MCF 10A (cell line): ENCODE measurements at places on chromosomes 5 and 9. TPM values are rescaled to one million over a fixed set of nuclear protein-coding genes. Genes with fewer than 3 reads are reported as not detected.

Gene PKD2L2
- total RNA-seq = not detected in 2 replicates

Gene FOCAD
- total RNA-seq = 20.7 and 23.6 TPM in 2 replicates

Gene GPR21
- total RNA-seq = 0.37 TPM in 1 of 2 replicates, not detected in the other

Gene CCDC183
- 0.26 and 1.3 TPM in 2 replicates for total RNA-seq

Gene WNT8A
- total RNA-seq = not detected in 2 replicates

Gene C5
- 3.2 and 4.2 TPM in 2 replicates for total RNA-seq

DNA sequence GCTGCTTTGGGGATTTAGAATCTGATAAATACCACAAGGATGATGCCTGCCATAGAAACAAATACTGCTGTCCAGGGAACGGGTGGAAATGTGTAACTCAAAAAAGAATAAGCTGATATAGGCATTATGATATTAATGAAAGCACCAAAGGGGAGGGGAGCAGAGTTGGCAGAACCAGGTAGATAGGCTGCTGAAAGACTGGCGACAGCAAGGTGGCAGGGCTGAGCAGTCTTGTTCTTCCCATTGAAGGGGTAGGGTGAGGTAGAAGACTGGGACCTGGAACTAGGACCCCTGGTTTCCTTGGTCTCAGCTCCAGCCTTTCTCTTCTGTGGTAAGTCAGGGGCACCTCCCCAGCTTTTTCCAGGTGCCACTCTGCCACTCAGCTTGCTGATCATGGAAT is 31.4 kb upstream of the TMOD1 start:
- no peaks in the 10 kb centered on the region for H3K27me3 ChIP-seq
- peak; percentile 15 for DNase-seq
- peaks cover 17% of the 10 kb centered on the region for H3K36me3 ChIP-seq

DNA sequence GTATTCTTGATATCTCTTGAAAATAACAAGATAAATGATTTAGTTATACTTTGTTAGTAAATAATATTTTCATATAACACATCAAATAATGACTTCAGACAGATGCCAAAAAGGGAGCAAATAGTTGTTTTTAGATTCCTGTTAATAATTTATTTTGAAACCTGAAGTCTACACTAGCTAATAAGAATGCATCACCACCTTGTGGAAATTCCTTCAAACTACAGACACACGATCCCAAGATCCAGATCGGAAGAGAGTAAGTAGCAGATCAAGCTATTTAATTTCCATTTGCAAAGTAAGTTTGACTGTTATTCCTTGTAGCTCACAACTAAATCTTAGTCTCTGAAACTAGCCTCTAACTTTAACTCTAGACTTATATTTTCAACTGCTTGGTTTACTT is 35.5 kb upstream of the ISL1 start:
- H3K27me3 ChIP-seq = peaks cover 11% of the 10 kb centered on the region
- H3K27ac ChIP-seq = no peak overlapping the region
- peak; percentile 11 for DNase-seq
- no peak overlapping the region for H3K4me3 ChIP-seq

- no peak for DNase-seq
- no peak overlapping the region for H3K27ac ChIP-seq
- H3K4me3 ChIP-seq = no peak overlapping the region
- no peaks in the 10 kb centered on the region for H3K4me1 ChIP-seq
- H3K36me3 ChIP-seq = no peaks in the 10 kb centered on the region
Observed at GRCh38 chr9:1880038-1880565, 135.0 kb upstream of the SMARCA2 start.

DNA sequence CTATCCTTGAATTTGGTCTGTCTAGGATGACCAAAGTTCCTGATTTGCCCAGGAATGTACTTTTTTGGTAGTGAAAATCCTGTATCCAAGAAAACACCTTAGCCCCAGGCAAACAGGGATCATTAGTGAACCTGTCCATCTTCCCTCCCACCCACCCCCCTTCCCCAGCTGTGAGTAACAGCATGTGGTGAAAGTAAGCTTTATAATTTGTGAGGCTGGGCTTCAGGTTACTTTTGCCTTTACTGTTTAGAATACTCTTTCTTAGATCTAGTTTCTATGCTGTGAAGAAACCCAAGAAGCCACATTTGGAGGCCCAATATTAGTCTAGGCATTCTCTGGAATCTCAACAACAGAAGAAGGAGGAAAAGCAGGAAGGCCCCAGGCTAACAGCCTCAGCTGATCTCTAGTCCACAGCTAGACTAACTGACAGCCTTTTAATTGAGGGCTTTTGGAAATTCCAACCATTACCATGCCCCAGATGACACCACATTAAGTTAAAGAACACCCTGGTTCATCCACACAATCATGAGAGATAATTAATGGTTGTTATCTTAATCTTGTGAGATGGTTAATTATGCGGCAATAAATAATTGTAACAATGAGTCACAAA is 703.0 kb upstream of the NUDT12 start:
- DNase-seq = no peak
- H3K4me3 ChIP-seq = no peak overlapping the region
- no peaks in the 10 kb centered on the region for H3K36me3 ChIP-seq
- no peaks in the 10 kb centered on the region for H3K4me1 ChIP-seq
- H3K27ac ChIP-seq = no peak overlapping the region

GRCh38 chr9:79256691-79257213 is 315.0 kb upstream of the TLE4 start:
- no peaks in the 10 kb centered on the region for H3K4me1 ChIP-seq
- DNase-seq = no peak
- no peak overlapping the region for H3K4me3 ChIP-seq
- no peaks in the 10 kb centered on the region for H3K36me3 ChIP-seq
- no peaks in the 10 kb centered on the region for H3K27me3 ChIP-seq

DNA sequence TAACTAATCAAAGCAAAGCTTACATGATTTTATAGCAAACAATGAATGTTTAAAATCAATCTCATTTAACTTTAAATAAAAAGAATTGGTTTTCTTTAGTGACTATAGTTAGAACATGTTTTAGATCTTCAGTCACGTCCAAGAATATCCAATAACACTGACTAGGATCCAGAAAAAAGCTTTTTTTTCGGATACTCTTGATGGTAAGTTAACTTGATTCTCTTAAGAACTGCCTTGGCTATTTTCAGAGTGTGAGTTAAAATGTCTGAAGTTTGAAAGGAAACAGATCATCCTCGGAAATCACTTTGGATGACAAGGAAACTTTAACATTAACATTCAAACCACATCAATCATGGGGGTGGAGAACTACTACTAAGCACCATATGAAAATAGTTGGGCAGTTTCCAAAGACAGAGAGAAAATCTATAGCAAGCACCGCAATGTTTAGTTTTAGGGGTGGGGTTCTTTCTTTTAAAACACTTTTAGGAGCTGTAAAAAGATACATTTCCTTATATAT is 83.7 kb upstream of the SLC27A6 start:
- H3K4me3 ChIP-seq = no peak overlapping the region
- no peak overlapping the region for H3K27ac ChIP-seq
- peaks cover 4% of the 10 kb centered on the region for H3K36me3 ChIP-seq
- no peaks in the 10 kb centered on the region for H3K4me1 ChIP-seq

- H3K27ac ChIP-seq = no peak overlapping the region
- no peak overlapping the region for H3K4me3 ChIP-seq
- H3K27me3 ChIP-seq = no peaks in the 10 kb centered on the region
Observed at GRCh38 chr9:37840560-37841194, 40.1 kb downstream of the DCAF10 start.

DNA sequence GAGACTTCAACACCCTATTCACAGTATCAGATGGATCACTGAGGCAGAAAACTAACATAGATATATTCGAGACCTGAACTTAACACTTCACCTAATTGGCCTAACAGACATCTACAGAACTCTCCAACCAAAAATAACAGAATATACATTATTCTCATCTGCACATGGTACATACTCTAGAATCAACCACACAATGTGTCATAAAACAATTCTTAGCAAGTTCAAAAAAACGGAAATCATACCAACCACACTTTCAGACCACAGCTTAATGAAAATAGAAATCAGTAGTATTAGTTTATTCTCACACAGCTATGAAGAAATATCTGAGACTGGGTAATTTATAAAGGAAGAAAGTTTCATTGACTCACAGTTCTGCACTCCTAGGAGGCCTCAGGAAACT is 387.9 kb downstream of the DEPDC1B start:
- no peak for DNase-seq
- H3K4me1 ChIP-seq = no peaks in the 10 kb centered on the region
- peaks cover 64% of the 10 kb centered on the region for H3K27me3 ChIP-seq
- no peaks in the 10 kb centered on the region for H3K36me3 ChIP-seq
- H3K27ac ChIP-seq = no peak overlapping the region

DNA sequence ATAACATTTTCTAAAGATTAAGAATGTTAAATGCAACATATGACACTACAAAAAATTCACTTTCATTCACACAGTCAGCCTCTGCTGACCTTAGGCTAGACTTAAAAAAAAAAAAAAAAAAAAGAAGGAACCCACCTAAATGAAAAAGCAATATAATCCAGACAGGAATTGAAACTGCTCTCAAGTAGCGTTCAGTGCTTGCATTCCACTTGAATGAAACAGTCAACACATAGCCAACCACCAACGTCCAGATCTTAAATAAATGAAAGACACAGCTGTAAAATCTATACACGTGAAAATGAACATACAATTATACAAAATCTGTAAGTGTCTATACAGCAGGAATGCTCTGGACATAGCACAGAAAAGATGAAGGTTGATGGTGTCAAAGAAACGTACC is 11.4 kb downstream of the TMEM245 start:
- peak overlapping the region; percentile 82 for H3K27ac ChIP-seq
- H3K4me1 ChIP-seq = peaks cover 41% of the 10 kb centered on the region
- peak overlapping the region; percentile 60 for H3K4me3 ChIP-seq
- H3K27me3 ChIP-seq = no peaks in the 10 kb centered on the region
- peak; percentile 25 for DNase-seq

GRCh38 chr9:15231788-15232635 is 75.0 kb downstream of the TTC39B start:
- H3K27ac ChIP-seq = peak overlapping the region; percentile 44
- no peaks in the 10 kb centered on the region for H3K4me1 ChIP-seq
- peaks cover 7% of the 10 kb centered on the region for H3K36me3 ChIP-seq
- no peaks in the 10 kb centered on the region for H3K27me3 ChIP-seq
- no peak overlapping the region for H3K4me3 ChIP-seq
- DNase-seq = peak; percentile 50

DNA sequence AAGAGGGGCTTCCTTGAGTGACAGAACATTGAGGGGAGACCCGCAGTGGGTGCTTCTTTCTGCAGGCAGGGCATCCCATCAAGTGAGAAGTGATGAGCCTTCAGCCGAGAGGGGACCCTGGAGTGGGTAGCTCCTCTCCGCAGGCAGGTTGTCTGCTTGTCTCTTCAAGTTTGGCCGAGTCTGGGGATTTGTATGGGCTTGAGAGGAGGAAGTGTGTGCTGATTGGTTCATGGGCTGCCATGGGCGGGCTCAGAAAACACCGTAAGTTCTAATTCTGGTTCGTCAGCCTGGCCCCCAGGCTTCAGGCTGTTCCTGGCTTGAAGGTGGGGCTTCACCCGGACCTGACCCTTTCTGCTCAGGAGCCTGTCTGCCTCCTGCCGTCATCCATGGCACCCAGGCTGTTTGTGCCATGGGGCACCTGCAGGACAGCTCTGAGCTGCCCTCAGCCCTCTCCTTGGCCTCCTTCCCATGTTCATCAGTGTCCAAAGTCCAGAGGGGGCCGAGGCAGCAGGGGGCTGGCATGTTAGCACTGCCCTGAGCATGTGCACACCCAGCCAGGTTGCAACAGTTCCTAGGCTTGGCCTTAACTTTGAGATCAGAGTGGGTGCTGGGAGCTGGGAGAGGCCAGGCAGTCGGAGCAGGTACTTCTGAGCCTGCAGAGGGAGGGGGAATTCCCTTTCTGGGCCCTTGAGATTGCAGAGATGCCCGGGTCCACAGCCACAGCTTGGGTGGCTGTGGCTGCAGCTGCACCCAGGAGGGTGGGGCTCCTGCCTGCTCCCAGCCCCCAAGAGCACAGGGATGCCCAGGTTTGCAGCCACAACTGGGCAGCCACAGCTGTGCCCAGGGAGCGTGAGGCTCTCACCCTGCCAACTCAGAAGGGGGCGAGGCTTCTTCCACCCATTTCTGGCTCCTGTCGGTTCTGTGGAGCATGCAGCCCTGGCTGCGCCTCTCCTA is 13.5 kb upstream of the DHFR start:
- H3K36me3 ChIP-seq = peaks cover 56% of the 10 kb centered on the region
- no peaks in the 10 kb centered on the region for H3K27me3 ChIP-seq
- no peak overlapping the region for H3K27ac ChIP-seq
- H3K4me3 ChIP-seq = no peak overlapping the region

DNA sequence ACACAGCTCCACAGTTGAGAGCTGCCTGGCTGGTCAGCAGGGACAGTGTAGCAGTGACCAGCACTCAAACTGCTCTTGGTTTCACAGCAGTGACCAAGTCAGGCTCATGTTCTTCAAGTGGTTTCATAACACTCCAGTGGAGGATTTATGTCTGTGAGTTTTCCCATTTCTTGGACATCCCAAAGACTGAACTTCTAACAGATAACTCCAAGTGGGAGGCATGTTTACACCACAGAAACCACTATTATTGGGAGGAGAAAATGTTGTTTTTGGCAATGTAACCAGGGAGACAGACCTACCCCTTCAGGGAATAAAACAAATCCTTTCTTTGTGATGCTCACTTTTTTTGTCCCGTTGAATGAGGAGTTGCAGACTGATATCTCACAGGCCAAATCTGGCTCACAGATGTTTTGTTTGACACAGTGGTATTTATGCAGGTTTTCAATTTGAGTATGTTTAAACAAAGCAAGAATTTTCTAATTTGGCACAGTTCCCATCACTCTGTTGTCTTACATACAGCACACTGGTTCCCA is 141.5 kb downstream of the RMI1 start:
- H3K4me3 ChIP-seq = no peak overlapping the region
- no peaks in the 10 kb centered on the region for H3K27me3 ChIP-seq
- peak; percentile 34 for DNase-seq
- H3K27ac ChIP-seq = no peak overlapping the region
- H3K36me3 ChIP-seq = peaks cover 4% of the 10 kb centered on the region

DNA sequence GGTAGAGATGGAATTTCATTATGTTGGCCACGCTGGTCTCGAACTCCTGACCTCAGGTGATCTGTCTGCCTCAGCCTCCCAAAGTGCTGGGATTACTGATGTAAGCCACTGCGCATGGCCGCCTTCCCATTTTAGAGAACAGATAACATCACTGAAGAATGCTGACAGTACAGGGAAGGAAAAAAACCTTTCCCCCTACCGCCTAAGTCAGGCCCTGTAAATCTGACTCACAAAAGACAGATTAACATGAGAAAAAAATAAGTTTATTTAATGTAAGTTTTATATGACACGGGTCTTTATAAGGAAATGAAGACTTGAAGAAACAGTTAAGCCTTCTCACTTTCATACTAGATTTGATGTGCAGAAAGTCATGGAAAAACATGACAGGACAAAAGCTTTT is 227.2 kb upstream of the ZNF608 start:
- no peaks in the 10 kb centered on the region for H3K36me3 ChIP-seq
- H3K4me3 ChIP-seq = no peak overlapping the region
- H3K27ac ChIP-seq = no peak overlapping the region
- no peaks in the 10 kb centered on the region for H3K27me3 ChIP-seq

DNA sequence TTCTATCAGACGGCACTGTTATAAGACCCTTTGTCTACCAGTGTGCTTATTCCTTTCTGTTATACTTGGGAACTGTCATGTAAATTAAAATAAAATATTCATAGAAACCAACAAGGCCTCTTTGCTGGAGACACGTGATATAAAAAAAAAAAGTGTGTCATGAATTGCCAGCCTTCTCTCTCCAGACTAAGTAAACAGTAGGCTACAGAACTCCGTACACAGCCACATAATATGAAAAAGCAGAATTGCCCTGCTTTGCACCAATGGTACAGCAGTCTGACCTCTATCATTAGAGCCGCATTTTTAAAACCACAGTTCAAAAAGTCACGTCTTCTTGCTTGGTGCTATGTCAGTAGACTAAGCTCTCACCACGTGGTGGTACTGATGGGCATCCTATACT is 231.3 kb downstream of the SEMA5A start:
- no peaks in the 10 kb centered on the region for H3K4me1 ChIP-seq
- no peaks in the 10 kb centered on the region for H3K36me3 ChIP-seq
- DNase-seq = no peak
- H3K27ac ChIP-seq = no peak overlapping the region
- no peak overlapping the region for H3K4me3 ChIP-seq
